ENCODE measurements at places on chromosomes 4 and X.

- no peak for DNase-seq
Measured at GRCh38 chr4:1187182-1187581, 14.8 kb upstream of the SPON2 start.

DNA sequence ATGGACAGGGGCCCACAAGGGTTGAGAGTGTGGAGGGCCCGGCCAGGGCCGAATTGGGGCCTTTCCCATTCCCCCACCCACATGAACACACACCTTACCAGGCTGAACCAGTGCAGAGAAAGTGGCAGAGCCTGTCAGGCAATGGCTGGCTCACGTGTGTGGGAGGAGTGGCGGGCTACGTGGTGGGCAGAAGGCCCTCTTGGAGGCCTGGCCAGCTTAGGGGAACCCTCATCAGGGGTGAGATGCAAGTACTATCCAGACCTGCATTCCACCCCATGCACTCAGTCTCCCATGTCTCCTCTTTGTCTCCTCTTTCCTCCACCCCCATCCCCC lies 965 bp downstream of the TCEAL4 start:
- DNase-seq, result no peak

- DNase-seq, result no peak
Measured at GRCh38 chr4:155675709-155676429, 9.2 kb downstream of the GUCY1A1 start.

DNA sequence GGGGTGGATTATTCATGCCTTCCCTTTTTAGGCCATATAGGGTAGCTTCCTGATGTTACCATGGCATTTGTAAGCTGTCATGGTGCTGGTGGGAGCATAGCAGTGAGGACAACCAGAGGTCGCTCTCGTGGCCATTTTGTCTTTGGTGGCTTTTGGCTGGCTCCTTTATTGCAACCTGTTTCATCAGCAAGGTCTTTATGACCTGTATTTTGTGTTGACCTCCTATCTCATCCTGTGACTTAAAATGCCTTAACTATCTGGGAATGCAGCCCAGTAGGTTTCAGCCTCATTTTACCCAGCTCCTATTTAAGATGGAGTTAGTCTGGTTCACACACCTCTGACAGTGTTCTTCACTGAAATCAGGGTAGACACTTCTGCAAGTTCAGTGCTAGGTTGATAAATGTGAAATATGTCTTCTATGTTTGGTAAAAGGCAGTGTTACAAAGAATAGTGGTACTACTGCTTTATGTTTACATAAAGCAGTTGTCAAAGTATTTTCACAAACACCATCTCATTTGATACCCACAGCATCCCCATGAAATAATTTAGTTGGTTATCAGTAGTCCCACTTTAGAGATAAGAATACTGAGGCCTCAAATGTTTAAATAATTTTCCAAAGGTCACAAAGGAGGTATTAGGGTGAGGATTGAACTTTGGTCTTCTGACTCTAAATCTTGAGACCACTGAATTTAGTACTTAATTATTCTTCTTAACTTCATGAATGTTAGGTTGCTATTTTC lies 77.1 kb upstream of the C4orf54 start:
- DNase-seq, result no peak

DNA sequence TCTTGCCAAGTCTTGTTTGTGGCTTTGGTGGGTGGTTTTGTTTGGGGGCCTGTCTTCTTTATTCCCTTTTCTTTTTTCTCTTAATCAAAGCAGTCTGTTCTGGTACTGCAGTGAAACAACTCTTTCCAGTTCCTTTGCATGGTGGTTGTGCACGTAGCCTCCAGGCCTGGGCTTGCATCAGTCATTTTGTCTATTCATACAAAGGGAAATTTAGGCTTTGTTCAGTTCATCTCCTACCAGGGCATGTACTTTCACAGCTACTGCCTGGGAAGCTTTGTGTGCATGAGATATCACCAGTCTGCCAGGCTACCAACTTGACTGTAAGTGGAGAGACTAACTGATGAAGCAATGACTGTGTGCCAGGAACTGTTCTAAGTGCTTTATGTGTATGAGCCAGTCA lies 8.5 kb downstream of the TRIM2 start:
- DNase-seq, result no peak

GRCh38 chrX:76127341-76127740 lies 45.5 kb upstream of the PBDC1 start:
- DNase-seq, result no peak

- DNase-seq, result no peak
Measured at GRCh38 chrX:99939883-99940232, 470.2 kb downstream of the PCDH19 start.

DNA sequence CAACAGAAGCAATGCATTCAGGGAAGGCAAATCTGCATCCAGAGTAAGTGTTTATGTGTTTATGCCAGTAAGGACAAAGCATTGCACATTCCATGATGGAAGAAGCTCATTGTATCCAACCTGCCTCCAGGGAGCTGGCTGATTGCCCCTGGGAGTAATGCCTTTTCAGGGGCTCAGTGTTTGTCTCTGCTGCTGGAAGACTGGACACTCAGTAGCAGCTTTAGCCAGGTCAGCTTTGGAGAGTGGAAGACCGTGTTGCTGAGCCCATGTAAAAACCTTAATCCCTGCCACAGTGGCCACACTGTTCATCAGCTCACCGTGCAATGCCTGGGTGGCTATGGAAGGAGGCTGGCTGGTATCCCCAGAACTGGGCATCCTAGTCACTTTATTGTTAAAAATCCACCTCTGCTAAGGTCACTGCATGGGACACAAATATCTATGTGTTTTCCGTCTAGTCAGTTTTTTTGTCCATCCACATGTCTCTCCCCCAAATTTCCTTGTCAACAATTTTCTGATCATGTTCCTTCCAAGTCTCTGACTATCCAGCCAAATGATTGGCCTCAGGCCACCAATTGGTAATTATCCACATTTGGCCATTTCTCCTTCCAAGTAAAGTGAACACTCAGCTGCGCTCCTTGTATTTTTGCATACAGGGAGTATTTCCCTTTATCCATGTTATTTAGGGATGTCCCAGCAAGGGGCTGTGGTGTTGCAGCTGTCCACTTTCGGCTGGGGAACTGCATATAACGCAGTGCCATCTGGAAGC lies 2044.5 kb upstream of the AGA start:
- DNase-seq, result no peak

- peak; percentile 2 for DNase-seq
Measured at GRCh38 chr4:119286377-119287002, 35.4 kb downstream of the FABP2 start.

DNA sequence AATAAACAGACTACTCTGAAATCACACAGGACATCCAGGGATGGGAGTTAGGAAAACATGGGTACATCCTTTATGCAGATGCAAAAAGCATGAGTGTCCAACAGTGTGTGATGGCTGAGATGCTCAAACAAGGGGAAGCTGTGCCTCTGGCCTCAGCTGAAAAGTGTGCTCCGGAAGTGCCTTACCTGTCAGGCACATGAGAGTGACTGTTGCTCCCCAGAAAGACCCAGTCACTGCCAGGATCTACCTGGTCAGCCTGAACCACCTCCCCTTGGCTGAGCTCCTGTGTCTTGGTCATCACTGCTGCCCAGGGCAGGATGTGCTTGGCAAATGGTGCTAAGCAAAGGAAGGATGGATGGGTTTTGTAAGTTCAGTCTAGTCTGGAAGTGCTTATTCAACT lies 4.0 kb downstream of the PPP2R2C start:
- DNase-seq, result no peak

DNA sequence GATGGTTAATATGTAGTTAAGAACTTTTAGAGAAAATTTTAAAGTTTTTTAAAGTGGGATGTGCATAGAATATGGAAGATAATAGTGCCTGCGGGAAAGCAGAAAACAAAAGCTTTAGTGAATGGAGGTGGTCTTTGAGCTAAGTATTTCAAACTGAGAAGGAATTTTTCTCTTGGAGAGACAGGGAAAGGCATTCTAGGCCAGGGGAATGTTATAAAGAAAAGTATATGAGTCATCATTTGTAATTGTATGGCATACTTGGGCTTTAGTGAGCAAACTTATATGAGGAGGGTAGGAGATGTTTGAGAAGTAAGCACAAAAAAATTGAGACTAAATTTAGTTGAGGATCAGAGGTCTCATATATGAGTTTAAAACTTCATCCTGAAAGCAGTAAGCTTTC lies 467.0 kb downstream of the PPARGC1A start:
- no peak for DNase-seq

DNA sequence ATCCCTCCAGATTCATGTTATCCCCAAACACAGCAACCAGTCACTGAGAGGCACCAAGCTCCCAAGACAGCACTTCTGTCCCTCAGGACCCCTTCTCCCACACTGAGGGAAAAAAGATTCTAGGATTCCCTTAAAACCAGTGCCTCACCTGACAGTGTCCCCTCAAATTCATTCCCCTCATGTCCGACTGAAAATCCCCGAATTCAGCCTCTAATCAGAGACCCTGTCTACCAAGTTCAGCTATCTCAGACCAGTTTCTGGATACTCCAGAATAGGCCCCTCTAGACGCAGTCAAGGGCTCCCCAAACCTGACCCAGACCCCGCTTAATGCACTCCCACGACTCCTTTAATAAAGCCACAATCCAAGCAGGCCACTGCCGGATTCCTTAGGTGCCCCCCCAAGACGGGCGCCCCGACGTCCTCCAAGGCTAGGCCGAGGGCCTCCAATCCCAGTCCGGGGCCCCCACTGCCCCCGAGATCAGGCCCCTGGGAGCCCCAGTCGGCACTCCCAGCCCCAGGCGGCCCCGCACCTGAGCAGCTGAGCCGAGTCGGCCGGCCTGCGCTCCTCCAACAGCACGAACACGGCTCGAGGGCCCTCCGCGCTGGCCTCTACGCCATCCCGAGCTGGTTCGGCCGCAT lies 457 bp downstream of the TFE3 start:
- DNase-seq, result no peak

DNA sequence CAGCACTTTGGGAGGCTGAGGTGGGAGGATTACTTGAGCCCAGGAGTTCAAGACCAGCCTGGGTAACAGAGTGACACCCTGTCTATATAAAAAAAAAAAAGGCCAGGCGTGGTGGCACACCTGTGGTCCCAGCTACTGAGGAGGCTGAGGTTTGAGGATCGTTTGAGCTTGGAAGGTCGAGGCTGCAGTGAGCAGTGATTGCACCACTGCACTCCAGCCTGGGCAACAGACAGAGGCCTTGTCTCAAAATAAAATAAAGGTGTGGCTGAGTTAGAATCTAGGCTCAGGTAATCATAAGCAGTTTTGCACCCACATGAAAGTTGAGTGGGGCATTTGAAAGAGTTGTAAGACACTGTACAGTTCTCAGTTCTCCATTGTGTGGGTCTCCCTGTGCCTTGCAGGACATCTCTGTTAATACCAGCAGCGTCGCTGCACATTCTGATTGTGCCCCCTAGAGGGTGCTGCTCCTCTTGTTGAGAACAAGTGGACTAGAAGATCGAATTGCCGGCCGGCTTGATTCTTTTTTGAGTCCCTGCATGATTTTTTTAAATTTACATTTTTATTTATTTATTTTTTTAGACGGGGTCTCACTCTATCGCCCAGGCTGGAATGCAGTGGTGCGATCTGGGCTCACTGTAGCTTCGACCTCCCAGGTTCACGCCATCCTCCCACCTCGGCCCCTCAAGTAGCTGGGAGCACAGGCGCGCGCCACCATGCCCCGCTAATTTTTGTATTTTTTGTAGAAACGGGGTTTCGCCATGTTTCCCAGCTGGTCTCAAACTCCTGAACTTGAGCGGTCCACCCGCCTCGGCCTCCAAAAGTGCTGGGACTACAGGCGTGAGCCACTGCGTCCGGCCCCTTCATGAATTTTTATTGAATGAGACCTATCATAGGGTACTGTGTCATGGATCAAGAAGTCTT lies 73.6 kb upstream of the RBMX start:
- peak; percentile 30 for DNase-seq

- no peak for DNase-seq
Measured at GRCh38 chr4:169677150-169677748, 56.9 kb downstream of the CLCN3 start.
